Uterine smooth muscle cell (primary cell): ENCODE measurements at places on chromosomes 7 and 10. TPM values are rescaled to one million over a fixed set of nuclear protein-coding genes. Genes with fewer than 3 reads are reported as not detected.

The AGAP5 gene
- total RNA-seq, result 2.7 and 3.4 TPM in 2 replicates

The ODAD2 gene
- total RNA-seq, result 3.5 and 8.4 TPM in 2 replicates

The CALCR gene
- not detected in 2 replicates for total RNA-seq

The RELN gene
- total RNA-seq, result 6.5 and 14.9 TPM in 2 replicates

The CCDC3 gene
- total RNA-seq, result 0.25 and 0.55 TPM in 2 replicates
